ENCODE measurements at places on chromosomes 16 and 17. TPM values are rescaled to one million over a fixed set of nuclear protein-coding genes. Genes with fewer than 3 reads are reported as not detected.

DNA sequence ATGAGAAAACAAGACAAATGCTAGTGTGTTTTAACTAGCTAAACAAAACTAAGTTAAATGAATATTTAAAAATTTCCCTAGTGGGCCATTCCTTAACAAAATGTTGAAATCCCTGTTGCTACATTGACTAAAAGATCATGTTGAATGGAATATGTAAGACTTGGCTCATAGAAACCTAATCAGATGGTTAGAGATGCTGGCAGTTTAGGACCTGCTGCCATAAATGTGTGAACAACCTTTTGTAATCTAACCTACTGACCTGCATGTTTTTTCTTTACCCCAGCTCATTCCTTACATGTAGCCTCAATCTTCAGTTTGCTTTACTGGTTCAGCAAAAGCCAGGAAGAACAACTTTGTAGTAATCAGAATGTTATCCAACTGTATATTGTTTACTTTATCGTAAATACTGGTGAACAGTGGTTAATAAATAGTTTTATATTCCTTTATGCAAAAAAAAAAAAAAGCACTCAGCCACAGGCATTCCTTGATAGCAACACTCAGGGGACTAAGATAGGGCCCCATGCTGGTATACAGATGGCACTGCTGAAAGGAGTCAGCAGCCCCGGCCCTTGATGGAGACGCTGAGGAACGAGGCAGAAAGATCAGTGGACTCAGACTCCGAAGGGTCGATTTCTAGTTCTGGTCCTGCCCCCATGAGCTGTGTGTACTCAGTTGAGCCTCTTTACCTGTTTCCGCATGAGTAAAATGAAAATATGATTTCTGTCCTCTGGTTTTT, 78.2 kb downstream of the MARF1 start:
- no peak for DNase-seq

GRCh38 chr17:1786708-1787107, 24.8 kb downstream of the SERPINF1 start:
- no peak for DNase-seq

DNA sequence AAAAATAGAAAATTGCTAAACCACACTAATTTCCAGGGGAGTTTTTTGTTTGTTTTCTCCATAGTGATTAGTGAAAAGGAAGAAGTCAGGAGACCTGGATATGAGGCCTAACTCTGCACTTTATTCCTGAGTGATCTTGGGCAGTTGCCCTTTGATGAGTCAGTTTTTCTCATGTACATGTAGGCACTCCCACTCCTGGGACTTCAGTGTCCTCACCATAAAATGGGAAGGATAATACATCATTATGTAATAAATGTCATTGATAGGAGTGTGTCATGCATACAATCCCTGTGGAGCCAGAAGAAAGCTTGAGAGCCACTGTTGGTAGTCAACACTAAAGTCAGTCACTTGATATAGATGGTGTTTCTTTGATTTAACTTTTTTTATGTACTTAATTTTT, 32.5 kb downstream of the WIPF2 start:
- no peak for DNase-seq

- DNase-seq: no peak
Measured at GRCh38 chr17:3828151-3828851, 17.7 kb downstream of the NCBP3 start.

JPH3 gene
- 0.29 TPM for total RNA-seq

CD300H gene
- total RNA-seq: not detected

Data from upper lobe of right lung (tissue), 1 donor.